ENCODE measurements at places on chromosomes 7 and 10. TPM values are rescaled to one million over a fixed set of nuclear protein-coding genes. Genes with fewer than 3 reads are reported as not detected.

DNA sequence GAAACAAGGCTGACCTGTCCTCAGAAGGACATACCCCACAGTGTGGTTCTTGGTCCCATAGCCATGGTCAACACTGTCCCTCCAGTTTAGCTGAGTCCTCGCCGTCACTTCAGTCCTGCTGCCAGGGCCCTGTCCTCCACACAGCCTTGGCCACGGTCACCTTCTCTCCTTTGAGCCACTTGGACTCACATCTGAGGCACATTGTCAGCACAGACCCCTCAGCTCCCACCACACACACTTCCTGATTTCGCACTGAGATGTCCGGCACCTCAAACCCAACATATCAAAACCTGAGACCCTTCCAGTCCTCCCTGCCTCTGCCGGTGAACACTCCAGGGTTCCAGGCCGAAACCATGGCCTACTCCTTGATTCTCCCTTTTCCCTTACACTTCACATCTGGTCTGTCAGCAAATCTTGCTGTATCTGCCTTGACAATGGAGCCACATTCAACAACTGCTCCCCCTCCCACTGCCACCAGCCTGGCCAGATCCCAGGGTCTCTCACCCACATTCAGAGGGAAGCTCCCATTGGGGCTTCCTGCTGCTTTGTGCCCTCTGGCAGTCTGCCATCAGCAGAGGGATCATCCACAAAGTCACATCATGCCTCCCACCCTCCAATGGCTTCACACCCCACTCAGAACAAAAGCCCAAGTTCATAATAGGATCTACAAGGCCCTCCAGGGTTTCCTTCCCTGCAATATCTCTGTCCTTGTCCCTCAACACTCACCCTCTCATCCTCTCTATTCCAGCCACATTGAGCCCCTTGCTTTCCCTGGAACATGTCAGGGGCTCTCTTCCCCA, 219.6 kb upstream of the SHH start:
- no peak for DNase-seq

- DNase-seq = no peak
These were observed 223.8 kb downstream of the PLXDC2 start for GRCh38 chr10:20040012-20040411.

DNA sequence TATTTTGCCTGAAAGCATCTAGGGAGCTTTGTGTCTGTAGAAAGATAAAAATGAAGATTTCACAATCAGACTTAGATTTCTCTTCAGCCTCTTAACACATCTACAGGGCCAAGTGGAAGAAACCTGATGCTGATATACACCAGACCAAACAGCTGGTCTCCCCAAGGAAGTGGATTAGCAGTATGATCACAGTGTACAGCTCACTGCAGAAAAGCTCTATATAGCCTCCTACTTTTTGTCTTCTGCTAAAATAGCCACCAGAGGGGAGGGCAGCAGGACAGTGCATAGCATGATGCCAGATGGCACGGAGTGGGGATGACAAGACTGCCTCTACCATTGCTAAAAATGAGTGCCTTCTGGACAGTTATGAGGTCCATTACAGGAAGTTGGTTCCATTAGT, 16.0 kb downstream of the FAM13C start:
- no peak for DNase-seq

- DNase-seq = no peak
These were observed 23.4 kb downstream of the LEP start for GRCh38 chr7:128264477-128264876.

TRDMT1 gene
- total RNA-seq = 6.0 TPM

DNA sequence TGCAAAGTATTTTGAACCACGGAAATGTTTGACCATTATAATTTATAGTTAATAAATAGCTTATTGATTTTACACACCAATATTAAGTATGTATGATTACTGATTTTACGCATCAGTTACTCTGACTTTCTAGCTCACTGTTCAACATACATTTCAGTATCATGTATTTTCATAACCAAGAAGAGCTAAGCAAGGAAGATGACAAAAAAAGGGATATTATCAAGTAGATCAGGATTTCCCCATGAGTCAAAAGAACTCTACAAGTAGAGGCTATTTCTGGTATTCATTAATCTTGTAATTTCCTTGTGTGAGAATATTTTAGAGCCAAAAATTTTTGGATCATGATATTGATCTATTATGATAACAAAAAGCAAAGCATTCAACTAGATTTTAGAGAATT, 131.6 kb downstream of the AGMO start:
- no peak for DNase-seq

DNA sequence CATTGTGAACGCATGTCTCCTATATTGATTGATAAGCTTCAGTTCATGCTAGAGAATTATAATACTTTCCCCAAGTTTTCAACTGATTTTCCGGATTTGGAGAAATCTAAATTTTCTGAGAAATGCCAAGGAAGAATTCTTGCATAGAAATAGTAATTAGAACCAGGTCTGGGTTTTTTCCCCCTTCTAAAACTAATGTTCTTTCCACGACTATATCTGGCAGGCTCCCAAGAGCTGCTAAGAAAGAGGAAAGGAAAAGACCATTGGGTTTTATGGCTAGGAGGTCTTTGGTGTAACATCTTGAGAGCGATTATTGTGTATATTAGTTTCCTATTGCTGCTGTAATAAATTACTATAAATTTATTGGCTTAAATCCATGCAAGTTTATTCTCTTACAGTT, 71.8 kb upstream of the CACNB2 start:
- no peak for DNase-seq

DNA sequence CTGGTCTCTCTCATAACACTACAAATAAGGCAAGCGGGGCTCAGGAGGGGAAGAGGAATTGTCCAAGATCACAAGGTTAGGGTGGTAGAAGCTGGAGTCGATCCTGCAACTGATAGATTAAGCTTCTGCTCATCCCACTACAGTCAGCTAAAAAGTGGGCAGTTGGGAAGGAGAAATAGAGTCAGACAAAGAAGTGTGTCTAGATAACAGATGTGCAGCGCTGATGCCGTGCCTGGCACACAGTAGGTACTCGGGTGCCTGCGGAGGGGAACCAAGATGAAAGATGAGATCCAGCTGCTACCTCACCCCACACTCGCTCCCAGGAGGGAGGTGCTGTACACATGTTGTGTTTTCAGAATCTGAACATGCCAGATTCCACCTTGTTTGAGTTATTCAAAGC, 48.1 kb upstream of the TECTB start:
- DNase-seq = no peak

GRCh38 chr10:28381903-28382347, 79.1 kb upstream of the MPP7 start:
- DNase-seq = peak; percentile 97

Data from omental fat pad (tissue), 4 donors.